Activated CD8-positive, alpha-beta memory T cell treated with anti-CD3 and anti-CD28 coated beads, Interleukin-2, amount 50 U/mL, for 4 hours (primary cell): ENCODE measurements at places on chromosomes 16 and 17.

GRCh38 chr16:79211586-79211985, 389.0 kb downstream of the MAF start:
- no peak for DNase-seq

DNA sequence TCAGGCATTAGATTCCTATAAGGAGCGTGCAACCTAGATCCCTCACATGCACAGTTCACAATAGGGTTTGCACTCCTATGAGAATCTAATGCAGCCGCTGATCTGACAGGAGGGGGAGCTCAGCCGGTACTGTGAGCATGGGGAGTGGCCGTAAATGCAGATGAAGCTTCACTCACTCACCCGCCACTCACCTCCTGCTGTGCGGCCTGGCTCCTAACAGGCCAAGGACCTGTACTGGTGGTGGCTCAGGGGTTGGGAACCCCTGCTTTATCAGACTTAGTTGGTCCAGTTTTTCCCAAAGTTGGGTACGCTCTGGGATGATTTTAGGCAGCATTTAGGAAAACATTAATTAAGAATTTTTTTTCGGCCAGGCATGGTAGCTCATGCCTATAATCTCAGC, 103.8 kb downstream of the MARF1 start:
- no peak for DNase-seq

GRCh38 chr17:40022961-40023541, 7.8 kb downstream of the CSF3 start:
- no peak for DNase-seq

DNA sequence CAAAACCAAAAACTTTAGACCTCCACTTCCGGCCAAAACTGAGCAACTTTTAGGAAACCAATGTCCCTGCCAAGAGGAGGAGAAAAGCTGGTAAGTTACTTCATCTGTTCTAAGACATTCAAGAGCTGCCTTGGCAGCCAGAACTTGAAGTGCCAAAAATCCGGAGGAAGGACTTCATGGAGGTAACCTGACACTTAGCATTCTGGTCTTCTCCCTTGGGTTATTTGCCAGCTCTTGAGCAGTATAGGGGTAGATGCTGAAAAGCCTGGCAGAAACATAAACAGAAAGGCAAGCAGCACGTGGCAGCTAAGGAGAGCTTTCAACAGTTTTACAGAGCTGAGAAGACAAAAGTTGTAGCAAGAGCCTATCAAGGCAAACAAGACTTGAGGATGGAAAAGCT, 53.2 kb downstream of the CDYL2 start:
- DNase-seq: no peak

DNA sequence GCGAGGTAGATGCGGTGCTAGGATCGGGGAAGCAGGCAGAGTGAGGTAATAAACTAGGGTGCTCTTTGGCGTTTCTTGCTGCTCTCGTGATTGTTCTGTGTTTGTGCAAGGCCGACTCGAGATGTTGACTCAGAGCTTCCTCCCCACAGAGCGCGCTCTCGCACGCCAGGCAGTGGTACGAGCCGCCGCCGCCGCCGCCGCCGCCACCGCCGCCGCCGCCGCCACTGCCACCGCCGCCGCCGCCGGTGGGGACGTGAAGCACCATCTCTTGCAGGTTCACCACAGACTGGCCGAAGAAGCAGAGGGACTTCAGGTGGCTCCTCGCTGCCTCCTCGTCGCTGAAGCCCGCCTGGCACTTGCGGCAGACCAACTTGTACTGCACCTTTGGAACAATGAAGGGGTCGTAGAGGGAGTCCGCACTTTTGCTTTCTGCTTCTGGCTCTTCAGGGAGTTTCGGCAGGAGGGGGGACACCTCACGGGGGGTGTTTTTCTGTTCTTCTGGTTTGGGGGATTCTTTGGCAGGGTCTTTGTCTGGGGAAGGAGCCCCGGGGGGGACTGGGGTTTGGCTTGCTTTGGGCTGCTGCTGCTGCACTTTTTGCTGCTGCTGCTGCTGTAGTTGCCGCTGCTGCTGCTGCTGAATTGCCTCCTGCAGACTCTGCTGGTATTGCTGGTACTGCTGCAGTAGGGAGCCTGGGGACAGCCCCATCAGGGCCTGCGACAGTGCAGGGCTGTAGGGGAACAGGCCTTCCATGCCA, 260.2 kb downstream of the ZFHX3 start:
- peak; percentile 66 for DNase-seq

DNA sequence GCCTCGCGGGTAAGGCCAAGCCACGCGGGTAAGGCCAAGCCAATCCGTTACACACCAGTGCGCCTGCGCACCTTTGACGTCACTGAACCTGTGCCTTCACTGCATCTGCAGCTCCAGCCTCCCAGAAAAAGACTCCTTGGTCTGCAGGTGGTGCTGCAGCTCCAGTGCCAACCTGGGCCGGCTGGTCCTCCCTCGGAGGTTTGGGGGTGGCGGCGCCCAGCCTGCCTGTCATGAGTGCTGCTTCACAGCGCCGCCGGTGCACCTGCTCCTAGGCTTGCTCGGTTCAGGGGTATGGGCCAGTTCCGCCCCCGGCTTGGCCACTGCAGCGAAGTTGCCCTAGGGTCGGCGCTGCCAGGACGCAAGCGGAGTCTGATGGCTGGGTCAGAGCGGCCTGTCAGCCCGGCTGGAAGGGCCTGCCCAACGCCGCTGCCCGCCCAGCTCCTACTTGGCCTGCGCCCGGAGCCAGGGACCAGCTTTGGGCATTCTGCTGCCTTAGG, 146.6 kb downstream of the USP22 start:
- DNase-seq: peak; percentile 37

- no peak for DNase-seq
Observed at GRCh38 chr16:87409781-87410180, 17.6 kb downstream of the MAP1LC3B start.

DNA sequence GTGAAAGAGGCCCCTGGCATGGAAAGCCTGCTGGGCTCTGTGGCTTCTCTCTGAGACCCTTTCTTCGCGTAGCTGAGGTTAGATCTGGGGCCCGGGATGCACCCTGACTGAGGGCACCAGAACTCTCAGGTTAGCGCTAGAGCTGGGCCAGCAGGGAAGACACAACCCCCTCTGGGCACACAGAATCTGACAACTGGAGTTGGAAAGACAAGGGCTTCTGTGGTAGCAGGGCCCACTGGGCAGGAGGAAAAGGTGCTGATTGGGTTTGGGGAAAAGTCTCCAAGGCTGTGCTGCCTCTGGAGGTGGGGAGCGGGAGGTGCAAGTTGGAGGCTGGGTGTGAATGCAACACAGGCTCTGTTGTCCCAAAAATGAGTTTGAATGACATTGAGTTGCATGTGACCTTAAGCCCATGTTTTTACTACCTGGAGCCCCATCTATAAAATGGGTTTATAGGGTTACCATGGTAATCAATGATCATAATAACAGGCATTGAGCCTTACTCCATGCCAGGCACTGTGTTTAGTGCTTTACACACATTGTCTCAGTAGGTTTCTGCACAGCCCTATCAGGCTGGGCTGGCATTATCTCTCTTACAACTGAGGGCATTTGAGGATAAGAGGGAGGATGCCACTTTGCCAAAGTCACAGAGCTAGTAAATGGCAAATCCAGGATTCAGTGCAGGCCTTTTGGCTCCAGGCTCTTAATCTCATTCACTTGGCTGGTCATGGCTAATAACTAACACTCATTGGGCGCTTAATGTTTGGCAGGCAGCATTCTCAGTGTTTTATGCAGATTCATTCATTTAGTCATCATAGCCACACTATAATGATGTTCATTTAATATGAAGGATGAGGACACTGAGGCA, 9.5 kb upstream of the IGFBP4 start:
- DNase-seq: no peak

DNA sequence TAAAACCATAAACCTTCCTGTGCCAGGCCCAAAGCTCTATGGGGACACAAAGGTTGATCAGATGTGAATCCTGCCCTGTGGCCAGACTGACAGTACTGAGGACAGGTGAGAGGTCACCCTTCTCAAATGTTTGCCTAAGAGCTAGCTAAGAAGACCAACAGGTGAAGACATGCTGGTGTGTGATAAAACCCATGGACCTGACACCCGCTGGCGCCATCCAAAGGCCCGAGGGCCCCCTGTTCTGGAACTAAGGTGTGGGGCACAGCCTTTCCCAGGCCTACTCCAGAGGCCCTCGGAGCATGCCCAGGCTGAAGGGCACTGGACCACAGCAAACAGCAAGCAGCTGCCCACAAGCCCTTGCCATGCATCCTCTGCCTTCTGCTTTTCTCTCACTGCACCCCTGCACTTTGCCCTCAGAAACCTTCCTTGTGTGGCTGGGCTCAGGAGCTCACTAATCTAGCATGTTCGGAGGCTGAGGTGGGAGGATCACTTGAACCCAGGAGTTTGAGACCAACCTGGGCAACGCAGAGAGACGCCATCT, 5.2 kb upstream of the CDK3 start:
- no peak for DNase-seq

GRCh38 chr17:66834426-66834918, 445 bp upstream of the CACNG5 start:
- no peak for DNase-seq

DNA sequence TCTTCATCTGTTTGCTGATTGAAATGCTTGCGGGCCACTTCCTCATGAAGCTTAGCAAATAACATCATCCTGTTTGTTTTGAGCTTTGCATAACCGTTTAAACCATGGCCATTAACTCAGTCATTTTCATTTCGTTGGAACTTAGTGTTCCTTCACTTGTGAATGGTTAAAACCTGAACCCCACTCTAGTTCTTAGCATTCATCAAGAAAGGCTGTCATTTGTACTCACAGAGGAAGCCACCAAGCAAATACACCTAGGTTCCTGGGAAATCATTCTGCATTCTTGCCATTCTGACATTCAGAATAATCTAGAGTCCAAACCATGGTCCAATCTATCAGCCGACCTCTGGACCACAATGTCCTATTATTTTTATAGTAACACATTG, 8.4 kb upstream of the TAT start:
- DNase-seq: no peak
